ENCODE measurements at places on chromosomes 1 and 21.

- no peak for DNase-seq
Measured at GRCh38 chr1:217620814-217621213, 10.1 kb downstream of the GPATCH2 start.

- DNase-seq, result peak; percentile 47
Measured at GRCh38 chr1:222240536-222241181, 307.2 kb downstream of the HHIPL2 start.

GRCh38 chr1:106899644-106900043 is 156.8 kb upstream of the PRMT6 start:
- DNase-seq, result no peak

DNA sequence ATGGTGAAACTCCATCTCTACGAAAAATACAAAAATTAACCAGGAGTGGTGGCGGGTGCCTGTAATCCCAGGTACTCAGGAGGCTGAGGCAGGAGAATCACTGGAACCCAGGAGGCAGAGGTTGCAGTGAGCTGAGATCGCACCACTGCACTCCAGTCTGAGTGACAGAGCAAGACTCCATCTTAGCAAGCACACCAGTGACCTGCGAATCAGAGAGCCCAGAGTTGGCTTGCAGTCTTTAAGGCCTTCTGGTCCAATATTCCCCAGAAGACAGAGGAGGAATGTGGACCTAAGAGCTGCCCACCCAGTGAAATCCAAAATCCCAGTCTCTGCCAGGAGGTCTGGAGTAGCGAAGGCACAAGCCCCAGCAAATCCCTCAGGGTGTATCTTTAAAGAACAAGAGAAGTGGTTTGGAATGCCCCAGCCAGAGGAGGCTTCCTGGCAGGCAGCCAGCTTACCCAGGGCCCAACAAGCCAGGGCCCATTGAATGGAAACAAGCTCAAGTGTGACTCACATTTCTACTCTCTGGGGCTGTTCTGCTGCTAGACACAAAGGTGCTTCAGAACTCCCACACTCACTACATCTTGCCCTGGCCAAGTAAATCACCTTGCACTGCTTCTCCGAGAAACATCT is 23.9 kb downstream of the GPR161 start:
- DNase-seq, result peak; percentile 76

GRCh38 chr21:34570313-34570712 is 44.6 kb downstream of the RCAN1 start:
- DNase-seq, result peak; percentile 39

GRCh38 chr1:35171579-35171978 is 21.4 kb downstream of the SFPQ start:
- DNase-seq, result no peak

DNA sequence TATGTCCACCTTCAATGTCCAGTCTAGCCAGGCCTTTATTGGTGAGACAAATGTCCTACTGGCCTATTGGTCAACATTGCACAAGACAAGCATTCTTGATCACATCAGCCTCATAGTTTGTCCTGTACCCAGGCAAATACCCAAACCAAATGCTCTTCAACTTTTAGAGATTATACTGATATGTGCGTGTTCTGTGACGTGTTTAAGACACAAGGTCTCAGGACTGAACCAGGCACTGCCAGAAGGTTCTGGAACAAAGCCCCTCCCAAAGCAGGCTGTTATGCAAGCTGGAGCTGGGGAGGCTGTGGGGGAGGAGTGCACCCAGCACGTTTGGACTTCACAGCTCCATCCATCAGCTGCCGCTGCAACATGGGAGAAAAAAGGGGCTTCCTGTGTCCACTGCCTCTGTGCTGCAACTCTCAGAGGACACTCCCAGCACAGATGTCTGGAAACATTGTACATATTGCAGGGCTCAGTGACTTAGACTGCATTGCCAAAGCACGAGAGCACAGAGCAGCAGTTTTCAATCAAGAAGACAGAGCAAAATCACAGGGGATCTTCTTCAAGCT is 45.9 kb downstream of the NID1 start:
- peak; percentile 70 for DNase-seq

GRCh38 chr1:107547363-107548155 is 406.7 kb downstream of the NTNG1 start:
- peak; percentile 51 for DNase-seq

DNA sequence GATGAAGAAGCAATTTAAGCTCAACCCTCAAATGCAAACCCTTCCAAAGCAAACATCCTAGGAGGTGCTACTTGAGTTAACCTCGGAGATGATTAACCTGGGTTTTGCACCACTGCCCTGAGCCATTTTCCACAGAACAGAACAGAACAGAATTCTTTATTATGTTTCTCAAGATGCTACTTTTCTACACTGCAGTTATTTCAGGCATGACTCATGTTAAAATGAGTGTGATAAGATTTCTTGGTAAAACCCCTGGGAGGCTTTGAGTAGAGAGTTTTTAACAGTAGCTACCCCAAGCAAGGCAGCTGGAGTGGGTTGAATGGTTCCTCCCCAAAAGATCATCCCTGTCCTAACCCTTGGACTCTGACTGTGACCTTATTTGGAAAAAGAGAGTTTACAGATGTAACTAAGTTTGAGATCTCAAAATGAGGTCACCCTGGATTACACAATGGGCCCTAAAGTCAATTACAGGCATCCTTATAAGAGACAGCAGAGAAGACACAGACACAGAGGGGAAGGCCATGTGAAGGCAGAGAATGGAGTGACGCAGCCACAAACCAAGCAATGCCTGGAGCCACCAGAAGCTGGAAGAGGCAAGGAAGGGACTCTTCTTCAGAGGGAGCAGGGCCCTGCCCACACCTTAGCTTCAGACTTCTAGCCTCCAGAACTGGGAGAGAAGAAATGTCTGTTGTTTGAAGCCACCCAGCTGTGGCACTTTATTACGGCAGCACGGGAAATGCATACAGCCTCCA is 153.4 kb downstream of the ETS2 start:
- peak; percentile 85 for DNase-seq

DNA sequence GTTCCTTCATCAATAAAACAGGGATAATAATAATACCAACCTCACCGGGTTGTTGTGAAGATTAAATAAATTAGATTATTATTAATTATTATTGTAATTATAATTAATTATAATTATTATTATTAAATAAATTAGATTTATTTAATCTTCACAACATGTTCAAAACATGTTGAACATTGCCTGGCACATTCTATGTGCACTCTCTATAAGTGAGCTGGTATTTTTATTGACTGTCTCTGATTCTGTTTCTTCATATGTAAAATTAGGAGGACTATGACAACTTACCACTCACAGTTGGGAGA is 834 bp upstream of the C8B start:
- DNase-seq, result no peak

GRCh38 chr1:27809883-27810282 is 20.7 kb upstream of the PPP1R8 start:
- no peak for DNase-seq

DNA sequence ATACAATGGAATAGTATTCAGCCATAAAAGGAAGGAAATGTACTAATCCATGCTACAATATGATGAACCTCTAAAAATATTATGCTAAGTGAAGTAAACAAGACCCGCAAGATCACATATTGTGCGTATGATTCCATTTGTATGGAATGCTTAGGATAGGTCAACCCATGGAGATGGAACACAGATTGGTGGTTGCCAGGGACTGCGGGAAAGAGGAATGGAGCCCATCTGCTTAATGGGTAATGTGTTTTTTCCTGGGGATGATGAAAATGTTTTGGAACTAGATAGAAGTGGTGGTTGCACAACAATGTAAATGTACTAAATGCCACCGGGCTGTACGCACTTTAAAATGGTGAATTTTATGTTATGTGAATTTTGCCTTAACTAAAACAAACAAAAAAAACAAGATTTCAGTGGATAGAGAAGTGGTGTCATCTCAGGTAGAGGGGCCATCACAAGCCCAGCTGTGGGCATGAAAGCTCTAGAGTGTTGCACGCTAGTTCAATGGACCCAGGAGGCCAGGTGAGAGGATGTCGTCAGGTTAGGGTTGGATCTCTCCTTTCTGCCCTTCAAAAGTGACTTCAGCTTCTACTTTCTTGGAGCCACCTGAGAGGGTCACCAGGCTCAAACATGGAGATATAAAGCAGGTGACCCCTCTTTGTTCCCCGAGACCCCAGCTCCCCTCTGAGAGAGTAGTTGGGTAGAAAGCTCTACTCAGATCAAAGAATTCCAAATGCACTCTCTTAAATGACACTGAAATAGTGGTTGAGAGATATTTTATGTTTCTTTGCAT is 2.5 kb downstream of the C1orf115 start:
- peak; percentile 21 for DNase-seq
